ENCODE measurements at places on chromosomes 2 and 18.

DNA sequence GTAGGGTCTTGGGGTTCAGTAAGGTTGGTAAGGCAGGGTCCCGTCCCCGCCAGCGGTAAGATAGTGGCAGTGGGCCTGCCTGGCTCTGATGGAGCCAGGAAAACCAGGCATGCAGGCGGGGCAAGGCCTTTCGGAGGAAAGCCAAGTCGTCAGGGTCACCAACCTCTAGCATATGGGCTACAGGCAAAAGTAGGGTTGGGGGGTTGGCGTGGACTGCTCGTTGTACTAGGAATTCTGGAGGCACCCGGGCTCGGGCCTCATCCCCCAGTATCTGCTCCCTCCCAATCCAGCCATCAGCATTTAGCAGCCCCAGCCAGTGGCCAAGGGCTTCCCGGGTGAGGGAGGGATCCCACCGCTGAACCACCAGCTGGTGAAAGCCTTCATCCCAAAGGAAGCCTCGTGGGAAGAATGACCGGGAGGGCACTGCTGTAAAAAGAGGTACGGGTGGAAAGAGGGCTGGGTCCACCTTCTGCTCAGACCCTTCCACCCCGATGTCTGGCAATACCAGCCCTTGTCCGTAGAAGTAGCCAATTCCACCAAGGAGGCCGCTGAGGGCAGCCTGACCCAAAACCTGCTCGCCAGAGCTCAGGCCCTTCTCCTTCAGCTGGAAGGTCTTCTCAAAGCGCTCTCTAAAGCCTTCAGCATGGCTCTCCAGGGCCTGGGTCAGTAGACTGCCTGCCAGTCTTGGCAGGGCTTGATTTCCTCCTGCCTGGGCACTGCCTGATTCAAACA lies 3.0 kb downstream of the MOGS start:
- DNase-seq = no peak

DNA sequence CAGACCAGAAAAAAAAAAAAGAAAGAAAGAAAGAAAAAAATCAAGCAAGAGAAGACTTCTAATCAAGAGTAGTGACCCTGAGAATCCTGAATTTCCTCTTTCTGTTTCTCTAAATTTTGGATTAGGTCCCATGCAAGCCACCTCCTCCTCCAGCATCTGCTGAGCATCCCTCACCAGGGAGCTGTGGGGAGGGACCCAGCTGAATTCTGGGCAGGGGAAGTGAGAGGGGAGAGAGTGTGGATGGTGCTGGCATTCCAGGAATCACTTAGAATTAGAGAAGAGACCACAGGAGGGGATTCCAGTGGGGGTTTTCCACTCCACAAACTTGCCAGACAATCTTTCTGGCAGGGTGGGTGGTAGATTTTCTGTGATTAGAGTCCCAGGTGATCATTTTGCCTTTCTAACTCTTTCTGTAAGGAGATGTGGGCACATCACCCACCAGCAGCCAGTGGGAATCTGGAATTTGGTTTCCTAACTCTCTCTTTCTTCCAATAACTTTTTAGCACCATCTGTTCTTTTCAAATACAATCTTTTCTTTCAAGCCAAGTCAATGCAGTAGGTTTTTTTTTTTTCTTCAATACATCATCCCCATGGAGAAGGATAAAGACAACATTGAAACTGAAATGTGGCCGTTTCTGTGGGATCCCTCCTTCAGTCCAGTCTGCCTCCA lies 279.2 kb downstream of the CLIP4 start:
- DNase-seq = no peak

DNA sequence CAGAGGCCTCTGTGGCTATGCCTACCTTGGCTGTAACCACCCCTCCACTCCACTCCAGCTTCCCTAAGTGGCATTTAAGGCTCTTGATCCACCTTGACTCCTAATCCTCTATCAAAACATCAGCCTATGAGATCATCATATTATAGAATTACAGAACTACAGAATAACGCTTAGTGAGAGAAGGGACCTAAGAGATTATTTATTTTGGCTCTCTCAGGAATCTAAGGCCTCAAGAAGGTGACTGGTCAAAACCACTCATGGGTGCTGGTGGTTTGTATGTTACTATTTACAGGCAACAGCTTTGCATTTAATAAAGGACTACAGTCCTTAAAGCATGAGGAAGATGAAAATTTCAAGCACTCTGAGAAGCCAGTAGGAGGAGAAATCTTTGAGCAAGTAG lies 118.8 kb downstream of the FSHR start:
- no peak for DNase-seq

- DNase-seq = no peak
Measured at GRCh38 chr2:112831946-112832840, 4.4 kb downstream of the IL1B start.

DNA sequence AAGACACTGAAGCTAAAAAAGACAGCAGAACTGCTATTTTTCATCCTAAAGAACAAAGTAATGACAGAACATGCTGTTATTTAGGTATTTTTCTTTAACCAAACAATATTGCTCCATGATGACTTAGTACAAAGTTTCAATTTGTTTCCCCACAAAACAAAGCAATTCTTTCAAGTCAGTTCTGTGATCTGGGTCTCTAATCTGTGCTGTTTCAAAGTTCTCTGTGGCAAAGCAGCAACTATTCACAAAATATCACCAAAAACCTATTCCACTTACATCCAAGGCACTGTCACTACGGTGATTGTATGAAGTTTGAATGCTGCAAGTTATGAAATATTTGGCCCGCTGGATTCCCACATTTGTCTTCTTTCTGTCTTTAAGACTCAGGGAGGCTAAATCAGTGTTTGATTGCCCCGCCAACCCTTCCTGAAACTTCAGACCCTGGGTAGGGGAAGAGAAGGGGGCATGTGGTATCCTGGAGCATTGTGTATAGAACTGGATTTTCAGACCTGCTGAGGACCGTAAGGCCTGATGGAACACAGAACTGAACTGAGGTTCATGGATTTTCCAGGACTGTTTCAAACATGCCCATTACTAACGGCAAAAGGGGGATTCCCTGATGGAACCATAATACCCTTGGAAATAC lies 13.1 kb upstream of the MFF start:
- no peak for DNase-seq

- peak; percentile 13 for DNase-seq
Measured at GRCh38 chr2:35873921-35874320, 481.7 kb upstream of the CRIM1 start.

DNA sequence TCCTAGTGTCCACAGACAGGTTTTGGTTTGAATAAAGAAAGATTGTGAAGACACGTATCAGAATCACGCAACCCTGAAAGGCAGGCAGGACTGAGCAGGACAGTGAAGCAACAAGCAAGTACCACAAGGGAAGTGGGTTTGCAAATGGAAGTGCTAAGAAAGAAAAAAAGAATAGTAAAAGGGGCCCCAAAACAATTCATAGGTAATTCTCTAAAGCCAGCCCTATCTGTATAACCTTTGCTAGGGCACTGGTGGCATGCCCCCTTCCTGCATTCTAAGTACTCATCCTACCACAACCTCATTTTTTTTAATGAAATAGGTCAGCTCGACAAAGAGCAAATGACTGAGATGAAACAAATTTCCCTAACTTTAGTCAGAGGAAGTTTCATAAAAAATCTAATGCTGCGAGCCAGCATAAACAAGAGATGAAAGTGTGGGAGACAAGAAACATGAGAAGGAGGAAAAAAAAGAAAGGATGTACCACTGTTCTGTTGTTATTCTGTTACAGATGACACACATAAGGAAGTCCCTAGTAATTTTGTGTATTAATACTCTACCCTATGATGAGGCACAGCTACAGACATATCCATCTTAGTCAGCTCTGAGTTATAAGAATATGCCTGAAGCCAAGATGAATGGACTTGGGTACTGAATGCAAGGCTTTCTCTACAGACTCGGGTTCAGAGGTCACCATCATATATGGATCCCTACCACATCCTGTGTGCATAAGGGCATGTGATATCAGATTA lies 32.2 kb downstream of the IKZF2 start:
- DNase-seq = peak; percentile 1

- DNase-seq = no peak
Measured at GRCh38 chr2:219099329-219099728, 38.6 kb upstream of the IHH start.

DNA sequence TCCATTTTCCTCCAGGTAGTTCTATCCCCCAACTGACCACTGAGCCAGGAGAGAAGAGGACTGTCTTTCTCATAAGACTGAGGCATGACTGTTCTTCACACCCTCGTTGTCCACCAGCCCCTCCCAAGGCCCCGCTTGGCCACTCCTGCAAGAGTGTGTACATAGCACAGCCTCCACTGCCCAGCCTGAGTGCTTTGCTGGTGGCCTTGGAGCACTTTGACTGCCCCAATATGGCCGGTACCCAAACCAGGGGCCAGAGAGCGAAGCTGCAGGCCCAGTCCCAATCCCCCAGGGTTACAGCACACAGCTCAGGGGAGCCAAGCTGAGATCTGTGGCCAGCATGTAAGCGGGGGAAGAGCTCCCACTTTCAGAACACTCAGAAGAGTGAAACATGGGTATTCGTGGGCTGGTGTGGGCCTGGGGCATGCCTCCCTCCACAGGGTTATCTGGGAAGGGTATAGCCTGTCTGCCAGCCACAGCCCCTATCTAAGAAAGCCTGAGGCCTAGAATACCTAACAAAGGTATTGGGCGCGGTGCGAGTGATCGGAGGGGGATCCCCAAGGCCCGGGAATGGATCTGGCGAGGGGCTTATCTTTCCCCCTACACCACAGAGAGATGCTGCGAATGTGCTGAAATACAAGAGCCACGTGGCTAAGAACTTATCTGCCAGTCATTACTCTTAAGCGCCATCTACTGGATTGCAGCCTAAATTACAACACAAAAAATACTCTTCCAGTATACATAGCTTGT lies 163.8 kb downstream of the WDPCP start:
- DNase-seq = no peak

DNA sequence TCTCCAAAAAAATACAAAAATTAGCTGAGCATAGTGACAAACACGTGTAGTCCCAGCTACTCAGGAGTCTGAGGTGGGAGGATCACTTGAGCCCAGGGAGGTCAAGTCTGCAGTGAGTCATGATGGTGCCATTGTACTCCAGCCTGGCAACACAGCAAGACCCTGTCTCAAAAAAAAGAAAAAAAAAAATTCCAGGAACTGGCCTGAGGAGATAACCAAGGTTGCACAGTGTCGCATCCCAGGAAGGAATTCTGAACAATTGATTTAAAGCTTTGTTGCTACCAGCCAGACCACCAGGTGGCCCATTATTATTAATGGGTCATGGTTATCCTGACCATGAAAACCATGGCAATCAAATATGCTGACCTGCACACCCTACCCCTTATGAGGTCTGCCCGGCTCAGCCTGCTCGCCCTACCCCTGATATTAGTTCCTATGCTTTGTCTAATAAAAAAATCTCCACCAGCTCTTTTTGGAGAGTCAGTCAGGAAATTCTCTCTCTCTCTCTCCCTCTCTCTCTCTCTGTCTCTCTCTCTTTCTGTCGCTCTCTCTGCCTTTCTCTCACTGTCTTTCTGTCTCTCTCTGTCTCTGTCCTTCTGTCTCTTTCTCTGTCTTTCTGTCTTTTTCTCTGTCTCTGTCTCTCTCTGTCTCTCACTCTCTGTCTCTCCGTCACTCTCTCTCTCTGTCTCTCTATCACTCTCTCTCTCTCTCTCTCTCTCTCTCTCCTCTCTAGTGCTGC lies 73.7 kb downstream of the NCAPH start:
- peak; percentile 18 for DNase-seq

DNA sequence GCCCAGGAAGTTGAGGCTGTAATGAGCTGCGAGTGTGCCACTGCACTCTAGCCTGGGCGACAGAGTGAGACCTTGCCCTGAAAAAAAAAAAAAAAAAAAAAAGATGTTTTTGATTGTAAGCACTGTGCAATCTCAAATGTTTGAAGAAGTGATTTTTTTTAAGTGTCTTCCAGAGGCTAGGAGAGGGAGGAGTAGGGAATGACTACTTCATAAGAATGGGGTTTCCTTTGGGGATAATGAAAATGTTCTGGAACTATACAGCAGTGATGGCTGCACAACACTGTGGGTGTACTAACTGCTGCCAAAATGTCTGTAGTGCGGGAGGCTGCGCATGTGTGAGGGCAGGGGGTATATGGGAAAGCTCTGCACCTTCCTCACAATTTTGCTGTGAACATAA lies 83.7 kb downstream of the MCFD2 start:
- DNase-seq = no peak

DNA sequence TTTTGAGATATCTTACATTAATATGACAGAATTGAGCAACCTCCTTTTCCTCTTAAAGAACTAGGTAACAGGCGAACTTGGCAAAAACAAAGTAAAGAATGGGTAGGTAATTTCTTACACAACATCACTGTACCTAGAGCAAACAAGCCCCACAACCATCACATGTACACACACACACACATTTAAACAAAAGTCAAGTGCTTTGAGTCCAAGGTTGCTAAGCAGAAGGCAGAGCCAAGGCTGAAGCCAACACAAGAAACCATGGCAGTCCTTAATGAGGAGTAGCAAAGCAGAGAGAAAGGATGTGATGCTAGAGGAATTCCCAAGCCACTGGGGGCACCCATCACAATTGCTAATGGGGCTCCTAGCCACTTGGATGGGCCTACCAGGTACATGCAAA lies 164.1 kb downstream of the PAX3 start:
- DNase-seq = no peak

DNA sequence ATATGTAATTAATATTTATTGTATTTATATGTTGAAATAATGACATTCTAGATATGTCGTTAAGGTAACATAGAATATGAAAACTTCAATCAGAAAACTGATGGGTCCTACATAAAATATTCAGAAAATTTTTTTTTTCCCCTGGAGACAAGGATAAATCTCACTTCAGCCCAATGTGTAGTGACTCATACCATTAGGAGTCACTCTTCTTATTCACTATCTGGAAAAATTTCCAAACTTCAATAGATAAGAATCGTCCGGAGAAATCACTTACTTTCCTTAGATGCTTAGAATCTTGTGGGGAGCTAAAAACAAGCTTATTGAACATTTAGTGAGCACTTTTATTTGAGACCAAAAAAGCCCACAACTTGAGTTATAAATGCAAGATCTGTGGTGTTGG lies 4.6 kb downstream of the SERPINB13 start:
- no peak for DNase-seq

- no peak for DNase-seq
Measured at GRCh38 chr2:141620372-141620771, 510.4 kb downstream of the LRP1B start.

DNA sequence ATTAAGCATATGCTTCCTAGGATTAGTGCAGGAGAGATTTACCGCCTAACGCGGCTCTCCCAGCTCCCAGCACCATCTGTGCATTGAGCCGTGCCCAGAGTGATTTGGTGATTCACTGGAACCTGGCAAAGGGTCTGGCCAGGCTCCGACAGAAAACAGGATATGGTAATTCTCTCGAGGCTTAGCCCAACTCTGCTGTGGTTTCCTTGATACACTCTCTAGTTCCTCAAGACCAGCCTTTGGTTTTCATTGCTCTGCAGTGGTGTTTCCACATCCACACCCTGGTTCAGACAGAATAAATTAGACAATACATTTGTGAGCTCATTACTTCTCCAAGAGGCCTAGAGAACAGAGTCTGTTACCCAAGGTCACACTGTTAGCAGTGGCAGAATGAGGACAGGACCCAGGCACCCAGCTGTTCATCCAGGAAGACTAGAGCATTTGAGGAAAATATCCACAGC lies 23.0 kb upstream of the SMAD2 start:
- no peak for DNase-seq

GRCh38 chr2:1827686-1828085 lies 83.4 kb upstream of the PXDN start:
- DNase-seq = no peak

GRCh38 chr2:1222056-1222455 lies 191.2 kb upstream of the TPO start:
- DNase-seq = no peak
